ENCODE measurements at places on chromosomes 13 and 19.

- no peak for DNase-seq
Measured at GRCh38 chr13:90070362-90070761, 1277.1 kb upstream of the MIR17HG start.

- no peak for DNase-seq
Measured at GRCh38 chr19:18219911-18220631, 6.2 kb downstream of the PDE4C start.

- DNase-seq, result no peak
Measured at GRCh38 chr13:105894697-105895096, 640.8 kb downstream of the EFNB2 start.

DNA sequence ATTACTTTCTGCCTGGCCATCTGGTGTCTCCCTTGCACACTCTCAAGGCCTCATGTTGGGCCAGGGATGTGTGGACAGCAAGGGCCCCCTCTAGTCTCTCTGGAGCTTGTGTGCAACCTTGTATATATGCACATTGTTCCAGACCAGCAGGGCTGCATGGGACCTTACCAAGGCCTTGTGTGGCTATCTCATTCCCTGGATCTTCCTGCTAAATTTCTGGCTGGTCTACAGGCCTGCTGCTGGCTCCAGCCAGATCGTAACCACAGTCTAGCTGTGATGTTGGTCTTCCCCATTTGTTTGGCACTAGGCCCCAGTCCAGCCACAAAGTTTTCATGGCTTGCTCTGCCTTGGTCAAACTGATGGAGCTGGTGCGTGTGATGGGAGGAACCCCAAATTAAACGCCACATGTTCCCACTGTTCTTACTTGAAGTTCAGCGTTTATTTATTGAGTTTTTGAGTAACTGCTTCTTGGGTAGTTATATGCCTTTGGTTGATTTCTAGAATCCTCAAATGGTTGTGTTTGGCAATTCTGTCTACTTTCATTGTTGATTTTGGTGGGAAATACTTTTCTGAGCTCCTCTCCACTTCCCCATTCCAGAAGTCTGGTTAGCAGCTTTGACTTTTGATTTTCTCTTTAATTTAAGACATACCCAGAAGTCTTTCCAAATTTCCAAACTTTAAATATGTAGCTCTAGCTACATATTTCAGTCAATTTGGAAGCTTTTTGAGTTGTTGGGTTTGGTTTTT, 56.4 kb downstream of the SIPA1L3 start:
- peak; percentile 40 for DNase-seq

GRCh38 chr19:58014141-58014540, 11.5 kb upstream of the ZNF606 start:
- DNase-seq, result no peak

DNA sequence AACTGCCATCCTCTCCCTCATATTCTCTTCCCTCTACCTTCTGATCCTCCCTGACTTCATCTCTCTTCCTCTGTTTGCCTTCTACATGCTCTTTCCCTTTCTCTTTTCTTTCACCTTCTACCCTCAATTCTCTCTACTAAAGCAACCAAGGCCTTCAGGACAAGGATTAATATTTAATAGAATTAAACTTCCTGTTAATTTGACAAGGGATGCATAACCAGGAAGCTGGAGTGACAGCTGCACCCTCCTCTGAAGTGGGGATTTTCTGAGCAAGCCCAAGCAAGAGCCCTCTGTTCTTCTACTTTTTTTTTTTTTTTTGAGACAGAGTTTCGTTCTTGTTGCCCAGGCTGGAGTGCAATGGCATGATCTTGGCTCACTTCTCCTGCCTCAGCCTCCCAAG, 63.4 kb upstream of the MED4 start:
- no peak for DNase-seq

DNA sequence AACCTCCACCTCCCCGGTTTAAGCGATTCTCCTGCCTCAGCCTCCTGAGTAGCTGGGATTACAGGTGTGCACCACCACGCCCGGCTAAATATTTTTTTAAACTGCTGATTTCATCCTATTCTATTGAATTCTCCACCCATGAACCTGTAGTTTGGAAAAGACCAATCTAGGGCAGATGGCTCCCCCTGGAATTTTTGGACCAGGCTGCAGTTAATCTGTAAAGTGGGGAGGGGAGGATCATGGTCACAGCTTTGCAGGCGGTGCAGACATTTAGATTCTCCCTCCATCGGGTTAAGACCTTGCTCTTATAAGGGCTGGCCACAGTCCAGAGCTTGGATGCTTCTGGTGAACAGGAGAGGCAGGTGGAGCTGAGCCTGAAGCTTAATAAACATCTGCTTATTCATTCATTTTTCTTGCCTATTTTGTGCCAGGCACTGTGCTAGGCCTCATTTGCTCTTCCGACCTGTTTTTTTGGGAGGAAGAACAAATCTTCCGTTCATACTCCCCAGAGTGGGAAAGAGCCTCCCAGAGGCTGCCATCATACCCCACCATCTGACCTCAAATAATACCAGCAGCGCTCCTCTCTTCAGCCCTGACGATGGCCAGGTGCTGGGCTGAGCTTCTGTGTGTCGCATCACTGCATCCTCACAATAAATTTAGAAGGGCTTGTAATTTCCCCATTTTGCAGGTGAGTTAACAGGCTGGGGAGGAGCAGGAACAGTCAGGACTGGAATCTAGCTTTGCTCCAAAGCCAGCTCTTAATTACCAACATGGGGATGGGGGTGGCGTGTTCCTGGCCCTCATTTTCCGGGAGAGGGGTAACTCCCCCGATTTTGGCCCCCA, 902 bp upstream of the CCDC106 start:
- no peak for DNase-seq

DNA sequence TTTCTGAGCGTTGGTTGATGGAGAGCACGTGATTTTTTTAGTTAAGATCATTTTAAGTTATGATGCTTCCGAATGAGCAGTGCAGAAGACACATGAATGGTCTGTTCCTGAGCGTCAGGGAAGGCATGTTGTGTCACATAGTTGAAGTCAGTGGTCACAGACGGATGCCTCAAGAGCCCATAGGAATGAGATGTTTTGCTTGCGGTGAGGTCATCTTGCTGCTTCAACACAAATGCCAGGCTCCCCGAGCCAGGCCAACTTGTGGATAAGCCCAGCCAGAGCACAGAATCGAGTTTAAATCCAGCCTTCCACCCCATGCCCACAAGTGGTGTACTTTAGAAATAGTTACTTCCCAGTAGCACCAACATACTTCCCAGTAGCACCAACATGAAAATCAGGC, 5.4 kb downstream of the UPF3A start:
- no peak for DNase-seq

GRCh38 chr19:55702131-55702627, 27.2 kb downstream of the EPN1 start:
- DNase-seq, result no peak

DNA sequence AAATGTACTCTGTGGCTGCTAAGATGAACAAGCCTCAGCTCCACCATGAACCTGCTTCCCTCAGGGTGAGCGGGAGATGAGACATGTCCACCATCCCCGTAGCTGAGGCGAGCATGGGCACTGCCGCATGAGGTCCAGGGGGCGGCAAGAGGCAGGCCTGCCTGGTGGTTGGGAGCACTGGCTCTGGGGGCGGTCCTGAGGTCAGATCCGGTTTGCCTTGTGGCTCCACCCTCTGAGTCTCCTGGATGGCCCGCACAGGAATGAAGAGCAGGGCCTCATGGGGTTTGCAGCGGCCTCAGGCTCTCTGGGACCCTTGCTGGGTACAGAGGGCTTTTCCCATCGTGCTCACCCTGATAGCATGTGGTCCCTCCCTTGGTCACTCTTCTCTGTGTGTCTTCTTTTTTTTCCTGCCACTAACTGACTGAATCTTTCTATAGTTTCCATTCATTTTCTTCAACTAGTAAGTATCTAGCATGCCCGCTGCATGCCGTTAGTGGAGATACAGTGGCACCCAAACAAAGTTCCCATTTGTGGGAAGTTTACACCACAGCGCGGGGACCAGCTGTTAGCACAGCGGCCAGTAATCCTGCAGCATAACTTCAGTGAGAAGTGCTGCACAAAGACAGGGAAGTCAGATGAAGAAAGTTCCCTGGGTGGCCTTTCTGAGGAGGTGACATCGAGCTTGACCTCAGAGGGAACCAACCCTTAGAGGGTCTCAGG, 37.3 kb downstream of the CAPN12 start:
- DNase-seq, result no peak

DNA sequence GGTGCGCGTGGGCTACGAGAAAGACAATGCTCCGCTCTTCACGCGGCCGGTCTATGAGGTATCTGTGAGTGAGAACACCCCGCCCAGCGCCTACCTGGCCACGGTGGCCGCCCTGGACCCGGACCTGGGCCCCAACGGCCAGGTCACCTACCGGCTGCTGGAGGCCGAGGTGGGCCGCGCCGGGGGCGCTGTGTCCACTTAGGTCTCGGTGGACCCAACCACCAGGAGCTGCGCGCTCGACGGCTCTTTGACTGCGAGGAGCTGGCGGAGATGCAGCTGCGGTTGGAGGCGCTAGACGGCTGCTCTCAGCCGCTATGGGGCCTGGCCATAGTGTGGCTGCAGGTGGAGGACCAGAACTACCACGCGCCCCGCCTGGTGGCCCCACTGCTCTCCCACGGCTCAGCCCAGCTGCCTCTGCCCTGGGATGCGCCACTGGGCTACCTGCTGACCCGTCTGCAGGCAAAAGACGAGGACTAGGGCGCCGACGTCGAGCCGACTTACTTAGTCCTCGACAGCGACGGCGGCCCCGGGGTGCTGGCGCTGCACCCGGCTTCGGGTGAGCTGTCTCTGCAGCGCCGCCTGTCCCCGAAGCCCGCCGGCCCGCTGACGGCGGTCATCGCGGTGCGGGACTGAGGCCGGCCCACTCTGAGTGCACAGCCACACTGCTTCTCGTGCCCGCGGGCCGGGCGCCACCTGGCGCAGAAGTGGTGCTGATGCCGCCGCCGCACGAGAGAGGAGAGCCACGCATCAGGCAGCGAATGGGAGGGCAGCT, 173.0 kb downstream of the OLFM4 start:
- DNase-seq, result no peak

DNA sequence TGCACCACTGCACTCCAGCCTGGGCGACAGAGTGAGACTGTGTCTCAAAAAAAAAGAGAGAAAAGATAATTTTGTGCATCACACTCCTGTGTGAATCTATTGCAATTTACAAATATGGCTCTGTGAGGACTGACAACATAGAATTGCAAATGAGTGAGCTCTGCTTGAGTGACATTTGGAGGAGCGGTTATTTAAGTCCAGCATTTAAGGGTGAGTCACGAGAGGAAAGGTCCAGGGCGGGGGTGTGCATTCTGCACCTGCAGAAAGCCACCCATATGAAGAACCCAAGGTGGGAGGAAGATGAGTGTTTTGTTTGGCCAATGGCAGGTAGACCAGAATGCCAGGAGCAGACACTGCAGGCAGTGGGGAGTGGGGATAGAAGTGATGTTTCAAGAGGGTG, 58.5 kb downstream of the DGKH start:
- no peak for DNase-seq

GRCh38 chr13:97387485-97387839, 46.5 kb upstream of the RAP2A start:
- no peak for DNase-seq

All from AG09319 (cell line).